ENCODE measurements at places on chromosomes 1 and 21.

- DNase-seq = no peak
These were observed 33.5 kb upstream of the ACTRT2 start for GRCh38 chr1:2987773-2988172.

DNA sequence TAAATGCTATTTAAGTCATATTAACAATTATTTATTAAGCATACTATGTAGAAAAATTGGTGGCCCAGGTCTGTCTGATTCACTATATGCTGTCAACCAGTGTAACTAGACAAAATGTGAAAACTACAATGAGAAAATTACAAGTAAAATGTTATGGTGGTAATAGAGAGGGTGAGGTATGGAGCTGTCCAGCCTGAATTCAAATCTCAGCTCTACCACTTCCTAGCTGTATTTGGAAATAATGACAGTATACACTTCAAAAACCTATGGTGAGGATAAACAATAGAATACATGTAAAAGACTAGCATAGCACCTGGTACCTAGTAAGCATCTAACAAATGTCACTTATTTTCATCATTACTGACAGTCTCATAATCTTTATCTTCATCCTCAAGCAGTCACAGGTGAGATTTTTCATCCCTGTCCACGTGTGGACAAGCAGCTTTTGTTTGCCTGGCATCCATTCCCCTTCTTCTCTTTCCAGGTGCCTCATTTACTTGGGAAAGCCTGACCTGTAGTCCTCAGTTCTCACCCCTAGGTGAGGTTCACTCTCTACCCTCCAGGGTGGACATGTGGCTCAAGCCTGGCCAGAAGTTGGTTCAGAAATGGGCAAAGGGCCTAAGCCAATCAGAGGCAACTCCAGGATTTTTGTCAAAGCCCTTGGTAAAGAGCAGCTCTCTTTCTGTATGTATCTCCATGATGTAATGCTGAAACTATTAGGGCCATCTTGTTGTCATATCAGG lies 29.5 kb downstream of the EGLN1 start:
- no peak for DNase-seq

DNA sequence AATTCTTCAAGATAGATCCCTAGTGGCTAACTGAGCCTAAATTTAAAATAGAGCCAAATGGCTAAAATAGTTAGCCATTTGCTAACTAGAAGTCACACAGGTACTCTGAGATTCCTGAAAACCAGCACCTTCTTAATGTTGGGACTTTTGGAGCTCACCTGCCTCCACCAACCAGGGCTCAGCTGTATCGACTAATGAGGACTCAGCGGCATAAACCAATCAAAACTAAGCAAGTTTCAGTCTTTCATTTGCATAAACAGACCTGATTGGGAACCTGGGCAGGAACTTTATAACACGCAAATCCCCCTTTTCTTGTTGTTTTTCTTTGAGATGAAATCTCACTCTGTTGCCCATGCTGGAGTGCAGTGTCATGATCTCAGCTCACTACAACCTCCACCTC lies 28.5 kb downstream of the TNFRSF9 start:
- no peak for DNase-seq

GRCh38 chr1:228749765-228750164 lies 14.5 kb downstream of the RHOU start:
- DNase-seq = no peak

GRCh38 chr1:55774446-55774845 lies 559.3 kb upstream of the USP24 start:
- DNase-seq = no peak

DNA sequence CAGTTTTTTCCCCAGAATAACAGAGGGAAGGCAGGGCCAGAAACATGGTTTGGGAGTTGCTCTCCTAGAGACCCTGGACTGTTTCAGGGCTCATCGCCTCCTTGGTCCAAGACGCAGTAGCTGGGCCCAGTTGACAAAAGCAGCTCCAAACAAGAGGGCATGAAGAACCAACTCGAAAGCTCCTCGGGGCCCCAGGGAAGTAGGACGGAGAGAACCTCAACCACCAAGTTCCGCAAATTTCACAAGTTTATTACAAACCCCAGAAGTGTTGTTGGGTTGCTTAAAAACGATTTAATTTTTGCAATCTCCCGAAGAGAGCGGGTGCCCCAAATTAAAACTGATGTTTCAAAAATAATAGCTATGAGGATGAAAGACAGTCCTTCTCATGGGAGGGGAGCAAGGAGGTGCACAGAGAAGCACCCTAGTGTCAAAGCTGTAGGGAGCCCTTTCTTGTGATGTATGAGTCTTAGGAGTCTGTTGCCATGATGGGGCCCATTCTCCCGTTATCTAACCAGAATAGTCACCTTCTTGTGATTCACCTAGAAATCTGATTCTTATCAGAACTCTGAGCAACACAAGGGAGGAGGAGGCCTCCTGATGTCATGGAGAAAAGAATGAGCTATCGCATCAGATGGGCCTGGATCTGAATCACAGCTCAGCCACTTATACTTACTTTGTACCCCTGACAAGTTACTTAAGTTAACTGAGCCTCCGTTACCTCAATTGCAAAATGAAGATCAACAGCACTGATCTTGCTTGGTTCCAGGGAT lies 165.7 kb upstream of the IRF2BP2 start:
- no peak for DNase-seq

- DNase-seq = no peak
These were observed 10.3 kb downstream of the DUSP23 start for GRCh38 chr1:159791031-159791430.

DNA sequence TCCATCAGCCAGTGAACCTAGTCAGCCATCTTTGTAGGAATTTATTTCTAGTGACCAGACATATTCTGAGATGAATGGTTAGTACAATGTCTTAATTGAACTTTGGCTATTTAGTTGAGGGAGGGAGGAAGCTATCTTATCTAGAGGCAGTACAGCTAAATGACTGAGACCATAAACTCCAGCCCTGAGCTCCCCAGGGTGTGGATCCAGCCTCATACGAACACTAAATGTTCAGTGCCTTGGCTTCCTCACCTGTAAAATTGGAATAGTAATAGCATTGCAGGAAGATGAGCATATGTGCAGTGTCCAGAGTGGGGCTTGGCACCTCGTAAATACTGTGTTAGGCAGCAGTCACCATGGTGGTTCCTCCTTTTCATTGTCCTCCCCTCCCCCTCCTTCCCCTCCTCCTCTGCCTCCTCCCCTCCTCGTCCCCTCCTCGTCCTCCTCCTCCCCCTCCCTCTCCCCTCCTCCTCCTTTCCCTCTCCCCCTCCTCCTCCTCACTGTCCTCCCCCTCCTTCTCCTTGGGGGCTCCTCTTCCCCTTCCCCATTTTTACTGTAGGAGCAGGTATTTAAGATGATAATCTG lies 108.2 kb downstream of the GALNT2 start:
- DNase-seq = no peak

- DNase-seq = no peak
These were observed 1.5 kb downstream of the SNX27 start for GRCh38 chr1:151613282-151613780.

DNA sequence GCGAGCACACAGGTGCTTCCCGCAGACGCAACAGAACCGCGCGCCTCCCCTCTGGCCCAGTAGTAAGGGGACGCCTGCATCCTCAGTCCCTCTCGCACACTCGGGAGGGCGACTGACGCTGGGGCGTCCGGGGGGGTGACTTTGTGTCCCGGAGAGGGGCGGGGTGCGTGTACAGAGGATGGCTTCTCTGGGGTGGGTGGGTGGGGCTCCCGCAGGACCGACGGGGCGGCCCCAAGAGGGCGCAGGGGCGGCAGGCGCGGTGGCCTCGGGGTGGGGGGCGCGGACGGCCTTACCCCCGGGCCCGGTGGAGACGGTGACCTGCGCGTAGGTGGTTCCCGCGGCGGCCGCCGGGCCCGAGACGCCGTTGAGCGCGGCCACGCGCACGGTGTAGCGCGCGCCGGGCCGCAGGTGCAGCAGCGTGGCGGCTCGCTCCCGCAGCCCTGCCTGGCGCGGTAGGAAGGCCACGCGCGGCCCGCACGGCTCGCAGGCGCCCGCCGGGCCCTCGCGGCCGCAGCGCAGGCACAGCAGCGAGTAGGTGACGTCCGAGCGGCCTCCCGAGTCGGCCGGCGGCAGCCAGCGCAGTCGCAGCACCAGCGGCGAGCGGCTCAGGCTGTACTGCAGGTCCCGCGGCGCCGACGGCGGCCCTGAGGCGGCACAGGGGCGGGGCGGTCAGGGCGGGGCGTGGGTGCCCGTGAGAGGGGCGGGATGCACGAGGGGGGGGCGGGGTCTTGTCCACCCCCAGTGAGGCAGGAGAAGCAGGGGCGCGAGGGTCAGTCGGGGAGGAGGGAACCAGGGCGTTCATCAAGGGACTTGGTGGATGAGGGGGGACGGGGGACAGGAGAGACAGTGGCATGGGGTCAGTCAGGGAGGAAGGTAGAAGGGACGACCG lies 12.1 kb downstream of the EPHA10 start:
- no peak for DNase-seq

DNA sequence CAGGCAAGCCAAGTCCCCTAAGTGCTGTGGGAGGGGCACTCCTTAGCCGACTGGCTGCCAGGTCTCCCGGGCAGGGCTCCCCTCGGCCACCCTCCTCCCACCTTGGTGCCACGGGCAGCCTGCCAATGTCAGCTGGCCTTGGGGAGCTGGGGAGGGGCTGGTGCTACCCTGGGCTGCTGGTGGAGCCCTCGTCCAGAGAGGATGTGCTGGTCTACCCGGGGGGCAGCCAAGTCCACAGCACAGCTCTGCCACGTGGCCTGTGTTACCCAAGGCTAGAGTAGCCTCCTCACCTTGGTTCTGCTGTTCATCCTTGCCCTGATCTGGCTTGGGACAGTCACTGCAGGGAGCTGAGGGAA lies 42.9 kb downstream of the CRYAA start:
- no peak for DNase-seq

DNA sequence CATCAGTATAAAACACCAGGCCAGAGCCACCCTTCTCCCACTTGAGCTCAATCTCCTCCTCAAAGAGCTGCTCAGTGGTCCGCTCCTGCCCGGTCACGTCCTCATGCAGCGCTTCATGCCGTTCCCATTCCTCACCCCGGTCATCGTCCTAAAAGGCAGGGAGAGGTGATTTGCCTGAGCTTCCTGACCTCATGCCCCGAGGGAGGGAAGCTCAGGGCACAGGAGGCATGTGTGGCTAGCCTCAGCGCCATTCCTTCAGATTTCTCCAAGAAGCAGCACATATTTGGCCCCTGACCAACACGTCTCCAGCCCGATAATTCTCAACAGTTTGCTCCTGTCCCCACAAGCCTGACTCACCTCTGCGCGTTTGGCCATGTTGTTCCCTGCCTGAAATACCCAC lies 4.2 kb upstream of the GPN2 start:
- no peak for DNase-seq

GRCh38 chr1:230351983-230352382 lies 74.1 kb downstream of the PGBD5 start:
- DNase-seq = no peak

DNA sequence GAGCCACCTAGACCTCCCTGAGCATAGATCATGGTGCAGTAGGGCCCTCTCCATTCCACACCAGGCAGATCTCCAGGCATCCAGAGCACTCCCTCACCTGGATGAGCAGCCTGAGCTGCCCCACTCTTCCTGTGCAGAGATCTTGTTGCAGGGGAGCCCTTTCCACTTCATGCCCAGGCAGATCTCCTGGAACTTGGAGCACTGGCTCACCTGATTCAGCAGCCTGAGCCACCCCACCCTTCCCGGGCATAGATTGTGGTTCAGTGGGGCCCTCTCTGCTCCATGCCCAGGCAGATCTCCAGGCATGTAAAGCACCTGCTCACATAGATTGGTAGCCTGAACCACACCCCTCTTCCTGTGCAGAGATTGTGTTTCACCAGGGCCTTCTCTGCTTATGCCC lies 78.0 kb downstream of the SEC16B start:
- DNase-seq = no peak
